Renal cortical epithelial cell (primary cell): ENCODE measurements at places on chromosomes 12 and 14. TPM values are rescaled to one million over a fixed set of nuclear protein-coding genes. Genes with fewer than 3 reads are reported as not detected.

The RHOJ gene
- 0.10 TPM in 1 of 2 replicates, not detected in the other for total RNA-seq

The MGST1 gene
- total RNA-seq = 44.3 and 65.5 TPM in 2 replicates

The LBHD2 gene
- total RNA-seq = not detected in 2 replicates

The KRT82 gene
- total RNA-seq = not detected in 2 replicates

- DNase-seq = no peak
These were observed 1081.5 kb downstream of the VRK1 start for GRCh38 chr14:97878727-97879126.

DNA sequence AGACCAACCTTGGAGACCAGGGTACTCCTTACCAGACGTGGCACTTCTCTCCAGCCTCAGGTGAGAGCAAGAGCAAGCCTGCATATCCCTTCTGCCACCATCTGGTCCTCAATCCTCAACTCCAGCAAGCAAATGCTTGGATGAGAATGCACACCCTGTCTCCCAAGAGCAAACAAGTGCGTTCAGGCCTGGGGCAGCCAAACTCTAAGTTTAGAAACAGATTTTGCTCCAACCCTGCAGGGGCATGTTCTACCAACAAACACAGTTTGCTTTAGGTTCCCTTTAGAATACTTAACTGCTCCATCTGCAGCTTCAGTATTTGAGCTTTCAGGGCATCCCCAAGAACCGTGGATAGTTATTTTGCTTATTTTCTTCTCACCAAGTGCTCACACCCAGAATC is 55.9 kb upstream of the FICD start:
- DNase-seq = no peak

DNA sequence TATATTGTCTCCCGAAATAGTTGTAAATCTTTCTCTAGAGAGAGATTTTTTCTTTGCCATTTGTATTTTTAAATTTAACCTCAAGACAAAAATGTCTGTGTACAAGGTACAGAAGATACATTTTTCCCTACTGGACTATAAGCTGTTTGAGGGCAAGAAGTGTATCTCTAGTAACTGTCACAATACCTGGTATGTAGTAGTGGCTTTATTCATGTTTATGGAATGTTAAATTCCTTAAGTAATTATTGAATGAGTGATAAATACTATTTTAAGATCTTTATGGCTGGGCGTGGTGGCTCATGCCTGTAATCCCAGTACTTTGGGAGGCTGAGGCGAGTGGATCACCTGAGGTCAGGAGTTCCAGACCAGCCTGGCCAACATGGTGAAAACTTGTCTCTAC is 24.4 kb upstream of the CDK17 start:
- DNase-seq = no peak
